Activated naive CD4-positive, alpha-beta T cell treated with anti-CD3 and anti-CD28 coated beads, Interleukin-2, amount 50 U/mL, for 72 hours (primary cell): ENCODE measurements at places on chromosomes 11 and 22.

DNA sequence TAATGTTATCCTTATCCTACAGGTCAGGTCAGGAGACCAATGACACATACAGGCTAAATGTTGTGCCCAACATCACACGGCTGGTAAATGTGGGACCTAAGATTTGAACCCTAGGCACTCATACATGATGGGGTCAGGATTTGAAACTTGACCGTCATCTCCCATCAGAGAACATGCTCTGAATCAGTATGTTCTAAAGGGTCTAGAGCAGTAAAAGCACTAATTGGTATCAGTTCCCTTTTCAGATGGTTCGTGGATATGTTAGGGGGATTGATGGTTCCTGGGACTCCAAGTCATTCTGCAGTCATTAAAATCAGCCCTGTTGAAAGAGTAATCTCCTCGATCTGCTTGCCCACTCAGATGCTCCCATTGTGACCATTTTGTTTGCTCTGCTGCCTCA is 65.5 kb downstream of the BMAL1 start:
- no peak for DNase-seq

GRCh38 chr11:95364324-95365295 is 133.6 kb upstream of the SESN3 start:
- DNase-seq: no peak

GRCh38 chr11:133889893-133890292 is 44.6 kb upstream of the SPATA19 start:
- no peak for DNase-seq

- no peak for DNase-seq
These were observed 161.9 kb downstream of the INSC start for GRCh38 chr11:15276621-15277020.

GRCh38 chr11:17648528-17648927 is 70.8 kb upstream of the MYOD1 start:
- DNase-seq: no peak

DNA sequence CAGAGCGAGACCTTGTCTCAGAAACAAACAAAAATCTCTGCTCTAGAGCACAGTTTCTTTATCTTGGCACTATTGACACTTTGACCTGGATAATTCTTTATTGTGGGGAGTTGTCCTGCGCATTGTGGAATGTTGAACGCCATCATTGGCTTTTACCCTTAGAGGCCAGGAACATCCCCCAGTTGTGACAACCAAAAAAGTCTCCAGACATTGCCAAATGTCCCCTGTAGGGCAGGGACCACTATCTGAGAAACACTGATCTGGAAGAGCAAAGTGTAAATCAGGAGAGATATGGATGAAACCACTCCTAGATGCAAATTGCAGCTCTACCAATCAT is 4.8 kb upstream of the NF2 start:
- no peak for DNase-seq

DNA sequence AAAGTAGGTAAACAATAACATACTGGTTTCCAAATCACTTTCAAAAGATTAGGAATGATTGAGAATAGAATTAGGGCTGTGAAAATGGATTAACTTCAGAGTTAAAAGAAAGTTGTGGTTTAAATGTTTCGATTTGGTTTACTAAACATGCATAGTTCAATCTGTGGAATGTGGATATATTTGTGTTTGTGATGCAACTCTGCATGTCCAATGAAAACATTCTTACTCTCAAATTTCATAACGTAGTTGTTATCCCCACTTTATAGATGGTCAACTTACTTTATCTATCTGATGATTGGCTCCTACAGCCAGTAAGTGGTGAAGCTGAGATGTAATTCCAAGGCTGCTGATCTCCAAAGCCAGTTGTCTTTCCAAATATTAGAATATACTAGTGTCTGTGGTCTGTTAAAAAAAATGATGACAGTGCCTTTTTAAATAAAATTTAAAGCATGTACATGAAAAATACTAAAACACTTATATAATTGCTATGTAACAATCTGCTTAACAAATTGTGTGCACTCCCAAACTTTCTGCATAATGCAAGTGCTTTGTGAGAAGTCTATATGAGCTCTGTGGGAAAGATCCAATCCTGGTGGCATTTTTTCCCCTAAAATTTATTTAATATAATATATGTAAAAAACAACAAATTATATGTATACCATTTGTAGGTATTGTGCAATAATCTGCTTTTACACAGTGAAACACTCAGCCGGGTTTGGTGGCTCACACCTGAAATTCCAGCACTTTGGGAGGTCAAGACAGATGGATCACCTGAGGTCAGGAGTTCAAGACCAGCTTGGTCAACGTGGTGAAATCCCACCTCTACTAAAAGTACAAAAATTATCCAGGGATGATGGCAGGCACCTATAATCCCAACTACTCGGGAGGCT is 9.7 kb upstream of the SIK3 start:
- DNase-seq: no peak

GRCh38 chr11:66864172-66864901 is 7.5 kb downstream of the LRFN4 start:
- no peak for DNase-seq

GRCh38 chr11:45818961-45819605 is 14.1 kb downstream of the SLC35C1 start:
- DNase-seq: no peak

- DNase-seq: no peak
These were observed 255.5 kb upstream of the B3GAT1 start for GRCh38 chr11:134667505-134667904.
